ENCODE measurements at places on chromosomes 11 and 22. TPM values are rescaled to one million over a fixed set of nuclear protein-coding genes. Genes with fewer than 3 reads are reported as not detected.

The B3GAT1 gene
- 0.25 TPM for total RNA-seq

- no peak overlapping the region for H3K4me3 ChIP-seq
- H3K27me3 ChIP-seq: no peaks in the 10 kb centered on the region
- H3K36me3 ChIP-seq: no peaks in the 10 kb centered on the region
- H3K27ac ChIP-seq: no peak overlapping the region
- H3K4me1 ChIP-seq: no peaks in the 10 kb centered on the region
Measured at GRCh38 chr22:48798281-48799226, 1029.1 kb downstream of the BRD1 start.

The GLYATL1 gene
- total RNA-seq: 64.9 TPM

DNA sequence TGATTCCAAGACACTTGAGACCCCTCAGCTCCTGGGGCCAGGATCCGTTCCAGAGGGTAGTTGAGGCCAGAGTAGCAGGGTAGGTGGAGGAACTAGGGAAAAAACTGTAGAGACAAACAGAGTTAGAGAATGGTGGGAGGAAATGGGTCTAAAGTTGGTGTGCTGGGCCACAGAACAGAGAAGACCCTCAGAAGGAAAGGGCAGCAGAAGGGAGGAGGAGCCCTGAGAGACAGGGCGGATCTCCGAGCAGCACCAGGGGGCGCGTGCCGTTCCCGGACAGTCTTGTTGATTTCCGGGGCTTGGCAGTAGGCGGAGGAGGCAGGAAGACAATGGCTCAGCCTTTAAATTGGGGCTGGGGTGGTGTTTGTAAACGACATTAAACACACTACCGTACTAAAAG lies 2.4 kb upstream of the CECR2 start:
- H3K27me3 ChIP-seq: no peaks in the 10 kb centered on the region
- H3K27ac ChIP-seq: no peak overlapping the region
- H3K4me3 ChIP-seq: no peak overlapping the region
- H3K36me3 ChIP-seq: no peaks in the 10 kb centered on the region
- H3K4me1 ChIP-seq: no peaks in the 10 kb centered on the region
- peak; percentile 49 for DNase-seq

DNA sequence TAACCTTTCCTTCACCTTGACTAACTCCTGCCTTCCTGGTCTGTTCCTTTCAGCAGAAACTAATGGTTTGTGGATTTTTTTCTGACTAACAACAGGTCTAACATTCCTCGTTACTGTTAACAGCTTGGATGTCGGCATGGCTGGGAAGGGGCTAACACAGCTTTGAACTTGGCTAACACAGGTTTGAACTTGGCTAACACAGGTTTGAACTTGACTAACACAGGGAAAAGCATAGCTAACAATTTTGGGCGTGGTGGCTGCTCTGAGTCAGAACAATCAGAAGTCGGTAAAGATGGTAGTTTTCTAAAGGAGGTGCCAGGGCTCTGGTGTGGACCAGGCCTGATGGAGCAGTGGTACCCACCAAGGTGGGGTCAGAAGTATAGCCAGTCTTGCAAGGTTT lies 16.1 kb downstream of the MIAT start:
- no peaks in the 10 kb centered on the region for H3K27me3 ChIP-seq
- H3K4me1 ChIP-seq: peaks cover 20% of the 10 kb centered on the region
- peak overlapping the region; percentile 87 for H3K27ac ChIP-seq
- no peak for DNase-seq
- peak overlapping the region; percentile 83 for H3K4me3 ChIP-seq

DNA sequence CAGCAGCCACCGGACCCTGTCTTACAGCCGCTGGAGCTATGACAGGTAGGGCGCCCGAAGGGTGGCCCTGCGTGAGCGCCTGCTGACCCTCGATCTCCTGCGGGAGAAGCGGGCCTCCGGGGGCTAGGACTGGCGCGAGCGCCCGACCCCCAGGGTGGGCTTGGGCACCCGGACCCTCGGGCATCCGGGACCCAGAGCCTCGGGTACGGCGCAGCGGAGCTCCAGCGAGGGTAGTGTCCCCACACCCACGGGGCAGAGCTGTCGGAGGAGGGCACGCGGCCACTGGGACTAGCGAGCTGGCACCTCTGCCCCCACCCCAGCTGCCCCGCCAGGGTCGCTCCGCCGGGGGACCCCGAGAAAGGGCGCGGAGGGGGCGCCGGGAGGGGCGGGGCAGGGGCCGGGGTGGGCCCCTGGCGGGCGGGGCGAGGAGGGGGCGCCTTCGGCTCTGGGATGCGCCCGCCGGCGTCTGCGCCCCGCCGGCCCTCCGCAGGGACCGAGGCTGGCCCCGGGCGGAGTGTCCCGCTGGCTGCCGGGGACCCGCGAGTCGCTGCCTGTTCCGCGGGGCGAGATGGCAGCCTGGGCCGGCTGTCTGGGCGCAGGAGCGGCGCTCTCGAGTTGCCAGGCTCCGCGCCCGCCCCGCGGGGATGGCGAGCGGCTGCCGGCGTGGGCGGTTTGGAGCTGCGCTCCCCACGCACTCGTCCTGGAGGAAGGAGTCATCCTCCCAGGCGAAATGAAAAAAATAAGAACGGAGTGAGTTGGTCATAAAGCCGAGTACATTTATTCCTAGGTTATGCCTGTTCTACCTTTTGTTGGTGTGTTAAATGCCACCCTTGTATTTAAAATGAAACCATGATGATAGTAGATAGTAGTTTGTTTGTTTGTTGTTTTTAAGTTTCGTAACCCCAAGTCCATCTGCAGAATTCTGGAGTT lies 32.4 kb downstream of the EIF3F start:
- peaks cover 5% of the 10 kb centered on the region for H3K4me1 ChIP-seq
- no peaks in the 10 kb centered on the region for H3K36me3 ChIP-seq
- H3K27me3 ChIP-seq: no peaks in the 10 kb centered on the region
- no peak for DNase-seq
- H3K4me3 ChIP-seq: peak overlapping the region; percentile 58
- H3K27ac ChIP-seq: no peak overlapping the region

- no peak overlapping the region for H3K27ac ChIP-seq
- H3K27me3 ChIP-seq: no peaks in the 10 kb centered on the region
- H3K4me1 ChIP-seq: peaks cover 23% of the 10 kb centered on the region
- peak; percentile 45 for DNase-seq
- H3K36me3 ChIP-seq: peaks cover 11% of the 10 kb centered on the region
- no peak overlapping the region for H3K4me3 ChIP-seq
Measured at GRCh38 chr11:3021125-3021524, 29.0 kb upstream of the NAP1L4 start.

- no peaks in the 10 kb centered on the region for H3K36me3 ChIP-seq
- no peak for DNase-seq
- H3K27ac ChIP-seq: no peak overlapping the region
- H3K4me3 ChIP-seq: no peak overlapping the region
Measured at GRCh38 chr11:1122664-1123002, 35.1 kb upstream of the MUC5AC start.

GRCh38 chr11:107359701-107360100 lies 97.9 kb downstream of the CWF19L2 start:
- H3K4me1 ChIP-seq: no peaks in the 10 kb centered on the region
- peaks cover 2% of the 10 kb centered on the region for H3K36me3 ChIP-seq
- no peak overlapping the region for H3K27ac ChIP-seq
- DNase-seq: no peak

The PGA5 gene
- not detected for total RNA-seq

The BATF2 gene
- 0.51 TPM for total RNA-seq

The MRGPRF gene
- 3.0 TPM for total RNA-seq

The SRSF8 gene
- total RNA-seq: 17.6 TPM

DNA sequence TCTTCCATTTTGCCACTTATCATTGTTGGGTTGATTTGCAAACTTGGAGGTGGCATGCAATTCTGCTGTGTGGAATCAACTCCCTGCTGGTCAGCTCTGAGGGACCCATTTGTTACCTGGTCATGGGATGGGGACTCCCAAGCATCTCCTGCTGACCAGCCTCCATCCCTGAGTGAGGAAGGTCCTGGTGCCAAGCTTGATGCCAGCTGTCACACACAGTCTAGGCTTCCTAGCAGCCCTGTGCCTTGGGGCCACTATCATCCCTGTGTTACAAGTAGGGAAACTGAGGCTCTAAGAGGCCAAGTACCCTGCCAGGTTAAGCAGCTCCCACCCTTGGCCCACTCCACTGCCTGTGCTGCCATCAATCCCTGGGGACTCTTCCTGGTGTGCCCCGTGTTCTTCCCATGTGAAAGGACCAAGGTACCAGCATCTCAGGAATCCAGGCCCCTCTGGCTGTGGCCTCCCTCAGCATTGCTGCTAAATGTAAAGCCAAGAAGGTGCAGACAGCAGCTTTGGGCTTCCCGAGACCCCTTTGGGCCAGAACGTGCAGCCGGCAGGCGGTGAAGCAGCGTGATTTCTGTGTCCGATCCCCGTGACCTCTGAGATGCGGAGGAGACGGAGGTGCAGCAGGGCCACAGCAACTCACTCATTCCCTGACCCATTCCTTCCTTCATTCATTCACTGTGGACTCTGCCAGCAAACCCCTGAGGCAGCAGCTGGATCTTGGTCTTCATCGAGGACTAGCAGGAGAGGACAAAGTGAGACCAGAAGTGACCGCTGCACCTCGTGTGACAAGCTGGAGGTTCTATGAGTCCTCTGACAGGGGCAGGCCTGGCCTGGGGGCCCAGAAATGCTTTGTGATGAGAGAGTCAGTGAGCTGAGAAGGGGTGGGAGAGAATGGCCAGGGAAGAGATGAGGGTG lies 49.7 kb downstream of the MYEOV start:
- DNase-seq: peak; percentile 25
- H3K27ac ChIP-seq: no peak overlapping the region
- H3K36me3 ChIP-seq: no peaks in the 10 kb centered on the region

DNA sequence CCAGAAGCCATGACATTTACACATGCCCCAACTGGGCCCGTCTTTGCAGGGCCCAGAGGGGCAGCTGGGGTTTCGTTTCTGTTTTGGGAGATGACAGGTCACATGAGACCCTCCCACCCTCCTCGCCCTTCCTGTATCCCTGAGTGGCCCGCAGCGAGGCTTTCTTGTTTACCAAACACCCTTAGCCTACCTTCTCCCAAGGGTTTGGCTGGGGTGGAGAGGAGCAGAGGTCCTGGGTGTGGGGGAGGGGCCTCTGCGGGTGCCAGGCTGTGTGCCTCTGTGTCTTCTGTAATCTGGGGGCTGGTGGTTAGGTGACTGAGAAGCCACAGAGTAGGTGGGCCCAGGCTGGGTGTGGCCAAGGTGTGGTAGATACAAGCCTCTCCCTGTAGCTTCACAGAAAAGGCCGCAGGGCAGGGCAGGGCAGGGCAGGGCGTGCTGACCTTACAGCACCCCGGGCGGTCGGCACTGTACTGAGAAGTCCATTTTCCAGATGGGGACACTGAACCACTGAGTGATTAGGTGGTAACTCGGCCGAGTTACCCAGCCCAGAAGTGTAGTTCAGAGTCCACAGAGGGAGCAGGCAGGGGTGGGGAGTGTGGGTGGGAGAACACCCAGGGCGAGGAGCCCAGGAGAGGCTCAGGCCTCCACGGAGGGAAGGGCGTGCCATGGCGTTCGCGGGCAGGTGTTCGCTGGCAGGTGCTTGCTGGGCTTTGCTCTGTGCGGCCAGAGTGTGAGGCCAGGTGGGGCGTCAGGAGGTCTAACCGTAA lies 8.7 kb downstream of the PRR5 start:
- H3K36me3 ChIP-seq: no peaks in the 10 kb centered on the region
- peak overlapping the region; percentile 9 for H3K27ac ChIP-seq
- no peak overlapping the region for H3K4me3 ChIP-seq
- no peaks in the 10 kb centered on the region for H3K27me3 ChIP-seq

The TOB2 gene
- 17.1 TPM for total RNA-seq

DNA sequence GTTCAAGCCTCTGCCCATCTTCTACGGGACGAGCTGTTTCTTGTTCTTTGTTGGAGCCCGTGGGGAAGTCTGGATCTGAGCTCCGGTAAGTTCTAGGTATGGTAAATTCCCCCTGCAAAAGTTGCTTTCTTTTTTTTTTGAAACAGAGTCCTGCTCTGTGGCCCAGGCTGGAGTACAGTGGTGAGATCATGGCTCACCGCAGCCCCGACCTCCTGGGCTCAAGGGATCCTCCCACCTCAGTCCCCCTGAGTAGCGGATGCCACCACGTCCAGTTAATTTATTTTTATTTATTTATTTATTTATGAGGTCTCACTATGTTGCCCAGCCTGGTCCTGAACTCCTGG lies 35.5 kb upstream of the MOB2 start:
- no peak overlapping the region for H3K27ac ChIP-seq
- DNase-seq: no peak
- H3K4me1 ChIP-seq: no peaks in the 10 kb centered on the region
- H3K4me3 ChIP-seq: no peak overlapping the region
- no peaks in the 10 kb centered on the region for H3K36me3 ChIP-seq

GRCh38 chr11:27699242-27699925 lies 871 bp downstream of the BDNF start:
- H3K27ac ChIP-seq: no peak overlapping the region
- peaks cover 12% of the 10 kb centered on the region for H3K27me3 ChIP-seq
- H3K4me3 ChIP-seq: peak overlapping the region; percentile 67
- DNase-seq: no peak

GRCh38 chr11:97614606-97615005 lies 1224.8 kb downstream of the JRKL start:
- H3K36me3 ChIP-seq: no peaks in the 10 kb centered on the region
- H3K4me3 ChIP-seq: no peak overlapping the region
- H3K27me3 ChIP-seq: no peaks in the 10 kb centered on the region

The HPX gene
- total RNA-seq: 9,224 TPM

DNA sequence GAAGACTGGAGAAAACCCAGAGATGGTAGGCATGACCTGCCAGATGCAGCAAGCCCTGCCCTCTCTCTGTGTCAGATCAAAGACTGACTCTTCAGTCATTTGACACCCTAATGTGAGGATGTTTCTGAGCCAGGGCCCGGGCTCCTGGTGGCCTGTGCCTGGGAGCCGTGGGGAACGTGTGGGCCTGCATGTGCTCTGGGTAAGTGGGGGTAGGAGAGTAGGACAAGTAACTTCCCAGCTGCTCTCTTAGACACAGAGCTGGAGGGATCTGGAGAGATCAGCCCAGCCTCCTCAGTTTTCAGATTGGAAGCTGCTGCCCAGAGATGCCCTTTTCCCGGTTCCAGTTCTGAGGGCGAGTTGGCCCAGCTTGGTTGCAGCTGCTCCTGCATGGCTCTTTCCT lies 110.8 kb downstream of the TEAD1 start:
- H3K36me3 ChIP-seq: no peaks in the 10 kb centered on the region
- no peak for DNase-seq
- no peak overlapping the region for H3K27ac ChIP-seq
- no peaks in the 10 kb centered on the region for H3K4me1 ChIP-seq
- no peak overlapping the region for H3K4me3 ChIP-seq

The IFITM1 gene
- 12.6 TPM for total RNA-seq

GRCh38 chr11:93845181-93846092 lies 5.0 kb downstream of the VSTM5 start:
- no peak for DNase-seq
- no peak overlapping the region for H3K4me3 ChIP-seq
- H3K27ac ChIP-seq: no peak overlapping the region
- H3K4me1 ChIP-seq: peaks cover 5% of the 10 kb centered on the region
- no peaks in the 10 kb centered on the region for H3K27me3 ChIP-seq

GRCh38 chr11:96073536-96073935 lies 149.6 kb upstream of the MTMR2 start:
- H3K27me3 ChIP-seq: no peaks in the 10 kb centered on the region
- H3K36me3 ChIP-seq: no peaks in the 10 kb centered on the region
- H3K4me1 ChIP-seq: no peaks in the 10 kb centered on the region
- H3K27ac ChIP-seq: no peak overlapping the region

The MYO18B gene
- total RNA-seq: 4.2 TPM

Data from liver (tissue), 10 donors.